MV-4-11 (cell line): ENCODE measurements at places on chromosomes 2 and 18.

- peak; percentile 43 for DNase-seq
These were observed 48.5 kb downstream of the IL1R2 start for GRCh38 chr2:102040229-102040628.

- no peak for DNase-seq
These were observed 89.2 kb downstream of the ZBTB7C start for GRCh38 chr18:48319801-48320638.

GRCh38 chr2:144833075-144833637 is 313.2 kb upstream of the ZEB2 start:
- DNase-seq = peak; percentile 35

DNA sequence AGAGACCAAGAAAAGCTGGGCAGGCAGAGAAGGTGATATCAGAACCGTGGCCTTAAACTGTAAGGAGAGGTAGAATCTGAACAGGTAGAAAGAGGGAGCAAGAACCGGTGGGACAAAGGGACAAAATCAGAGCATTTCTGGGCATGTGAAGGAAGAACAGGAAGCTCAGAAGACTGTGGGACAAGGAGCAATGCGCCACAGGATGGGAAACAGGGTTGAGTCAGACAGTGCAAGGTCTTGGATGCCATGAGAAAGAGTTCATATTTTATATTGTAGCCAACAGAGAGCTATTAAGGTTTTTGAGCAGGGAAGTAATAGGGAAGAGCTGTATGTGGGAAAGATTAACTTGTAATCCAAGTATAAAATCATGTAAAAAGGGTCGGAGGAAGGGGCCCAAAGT is 106.4 kb upstream of the UGP2 start:
- no peak for DNase-seq

GRCh38 chr2:229408356-229408755 is 137.3 kb upstream of the PID1 start:
- peak; percentile 89 for DNase-seq

DNA sequence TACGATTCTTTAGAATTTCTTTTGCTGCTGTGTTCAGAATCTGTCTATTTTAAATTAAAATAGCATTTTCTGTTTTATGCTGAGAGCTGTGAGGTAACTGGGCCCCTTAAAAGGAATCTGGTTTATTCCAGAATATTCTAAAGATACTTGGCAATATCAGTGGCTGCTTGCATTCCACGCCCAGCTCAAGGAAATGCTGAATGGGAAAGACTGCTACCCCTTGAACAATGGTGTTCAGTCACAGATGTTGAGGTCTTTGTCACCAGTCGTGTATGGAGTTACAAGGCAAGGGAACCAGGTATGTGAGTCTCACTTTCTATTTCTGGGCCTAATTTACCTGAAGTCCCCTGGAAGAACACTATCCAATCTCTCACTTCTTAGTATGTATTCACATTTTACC is 377.9 kb upstream of the CDH7 start:
- DNase-seq = no peak

DNA sequence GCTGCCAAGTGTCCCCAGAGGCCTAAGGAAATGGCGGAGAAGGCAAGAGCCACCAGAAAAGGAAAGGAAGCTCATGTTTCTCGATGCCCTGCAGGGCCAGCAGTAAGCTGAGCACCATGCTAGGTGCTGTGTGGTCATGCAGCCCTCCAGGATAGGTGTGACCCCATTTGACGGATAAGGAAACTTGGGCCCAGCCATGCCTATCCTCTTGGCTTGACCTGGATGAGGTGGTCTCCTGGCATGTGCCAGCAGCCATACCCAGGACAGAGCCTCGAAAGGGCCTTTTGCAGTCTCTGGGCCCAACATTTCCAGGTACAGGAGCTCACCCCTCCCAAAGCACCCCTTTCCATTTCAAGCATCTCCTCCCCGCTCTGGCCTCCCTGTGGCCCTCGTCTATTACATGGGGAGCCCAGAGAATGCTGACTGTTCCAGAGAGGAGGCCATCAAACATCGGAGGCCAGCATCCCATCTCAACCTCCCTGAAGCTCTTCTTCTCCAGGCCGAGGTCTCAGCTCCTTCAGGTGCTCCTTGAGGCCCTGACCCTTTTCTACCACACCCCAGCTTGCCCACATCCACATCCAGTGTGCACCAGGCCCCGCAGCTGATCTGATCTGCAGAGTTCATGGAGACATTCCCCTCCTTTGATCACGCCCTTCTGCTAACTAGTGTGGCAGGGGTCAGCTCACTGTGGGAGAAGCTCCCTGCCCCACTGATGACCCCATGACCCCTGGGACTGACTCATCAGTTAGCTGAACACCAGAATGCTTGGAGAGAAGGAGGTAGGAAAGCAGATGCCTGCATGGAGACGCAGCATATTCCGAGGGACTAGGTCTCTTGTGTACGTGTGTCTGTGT is 208.4 kb downstream of the TNS1 start:
- no peak for DNase-seq

GRCh38 chr2:125397535-125398251 is 1258.3 kb upstream of the GYPC start:
- no peak for DNase-seq

GRCh38 chr2:105521176-105521575 is 122.3 kb upstream of the FHL2 start:
- DNase-seq = no peak

DNA sequence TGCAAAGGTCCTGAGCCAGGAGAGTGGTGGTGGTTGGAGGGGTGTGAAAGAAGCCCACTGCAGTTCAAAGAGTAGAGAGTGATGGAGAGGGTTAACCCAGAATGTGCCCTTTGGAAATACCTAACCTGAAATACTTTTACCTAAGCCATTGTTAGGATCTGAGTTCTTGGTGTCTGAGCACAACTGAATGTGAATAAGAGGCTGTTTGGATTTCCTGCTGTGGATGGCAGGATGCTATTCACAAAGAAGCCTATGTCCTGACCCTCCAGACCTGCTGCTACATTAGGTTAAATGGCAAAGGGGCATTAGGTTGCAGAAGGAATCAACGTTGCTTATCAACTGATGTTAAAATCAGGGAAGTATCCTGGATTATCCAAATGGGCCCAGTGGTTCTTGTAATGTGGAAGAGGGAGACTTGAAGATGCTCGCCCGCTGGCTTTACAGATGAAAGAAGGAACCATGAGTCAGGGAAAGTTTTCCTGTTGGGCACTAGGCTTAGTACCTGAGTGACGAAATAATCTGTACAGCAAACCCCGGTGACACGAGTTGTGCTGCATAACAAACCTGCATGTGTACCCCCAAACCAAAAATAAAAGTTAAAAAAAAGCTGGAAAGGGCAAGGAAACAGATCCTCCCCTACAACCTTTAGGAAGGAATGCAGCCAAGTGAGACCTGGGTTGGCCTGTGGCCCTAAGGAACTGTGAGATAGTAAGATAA is 27.2 kb downstream of the ITGA6 start:
- peak; percentile 22 for DNase-seq

- DNase-seq = no peak
These were observed 67.5 kb downstream of the RMDN2 start for GRCh38 chr2:37992601-37993000.
